Caco-2 (cell line): ENCODE measurements at places on chromosomes 3 and 15. TPM values are rescaled to one million over a fixed set of nuclear protein-coding genes. Genes with fewer than 3 reads are reported as not detected.
A peak's percentile ranks its signal among the peaks of the same experiment; 100 is the strongest.

DNA sequence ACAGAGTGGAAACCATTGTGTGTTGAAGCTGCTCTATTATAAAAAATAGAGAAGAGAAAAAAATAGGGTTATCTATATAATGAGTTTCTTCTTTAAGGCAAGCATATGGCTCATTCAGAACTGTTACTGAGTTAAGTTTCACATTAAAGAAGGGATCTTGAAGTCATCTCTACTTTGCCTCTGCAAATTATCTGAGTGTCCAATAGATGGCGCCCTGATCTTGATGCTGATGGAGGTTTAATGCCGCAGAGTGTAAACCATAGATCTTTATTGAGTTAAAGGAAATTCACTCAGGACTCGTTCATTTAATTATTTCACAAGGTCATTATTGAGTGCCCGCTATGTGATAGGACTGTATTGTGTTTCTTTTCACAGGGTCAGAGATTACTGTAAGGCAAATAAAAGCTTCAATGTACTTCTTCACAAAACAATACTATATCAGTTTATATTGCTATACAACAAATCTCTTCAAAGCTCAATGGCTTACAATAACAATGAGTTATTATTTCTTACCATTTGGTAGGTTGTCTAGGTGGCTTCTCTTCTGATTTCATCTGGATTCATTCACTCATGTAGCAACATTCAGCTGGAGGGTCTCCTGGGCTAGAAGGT is 171.4 kb downstream of the NSUN3 start:
- peak; percentile 51 for DNase-seq

DNA sequence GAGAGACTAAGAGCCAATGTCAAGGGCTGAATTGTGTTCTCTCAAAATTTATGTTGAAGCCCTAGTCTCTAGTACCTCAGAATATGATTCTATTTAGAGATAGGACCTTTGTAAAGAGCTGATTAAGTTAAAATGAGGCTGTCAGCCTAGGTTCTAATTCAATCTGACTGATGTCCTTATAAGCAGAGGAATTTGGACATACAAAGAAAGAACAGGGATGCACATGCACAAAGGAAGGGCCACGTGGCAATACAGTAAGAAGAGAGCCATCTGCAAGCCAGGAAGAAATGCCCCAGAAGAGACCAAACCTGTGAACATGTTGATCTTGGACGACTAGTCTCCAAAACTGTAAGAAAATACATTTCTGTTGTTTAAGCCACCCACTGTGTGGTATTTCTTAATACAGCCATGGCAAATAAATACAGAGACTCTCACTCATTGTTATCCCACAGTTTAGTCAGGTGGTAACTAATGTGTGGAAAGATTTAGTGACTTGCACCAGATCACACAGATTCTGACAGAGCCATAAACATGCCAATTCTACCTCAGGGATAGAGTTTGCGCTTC is 652.2 kb downstream of the NAALADL2 start:
- no peak overlapping the region for H3K4me3 ChIP-seq
- H3K36me3 ChIP-seq: no peaks in the 10 kb centered on the region

DNA sequence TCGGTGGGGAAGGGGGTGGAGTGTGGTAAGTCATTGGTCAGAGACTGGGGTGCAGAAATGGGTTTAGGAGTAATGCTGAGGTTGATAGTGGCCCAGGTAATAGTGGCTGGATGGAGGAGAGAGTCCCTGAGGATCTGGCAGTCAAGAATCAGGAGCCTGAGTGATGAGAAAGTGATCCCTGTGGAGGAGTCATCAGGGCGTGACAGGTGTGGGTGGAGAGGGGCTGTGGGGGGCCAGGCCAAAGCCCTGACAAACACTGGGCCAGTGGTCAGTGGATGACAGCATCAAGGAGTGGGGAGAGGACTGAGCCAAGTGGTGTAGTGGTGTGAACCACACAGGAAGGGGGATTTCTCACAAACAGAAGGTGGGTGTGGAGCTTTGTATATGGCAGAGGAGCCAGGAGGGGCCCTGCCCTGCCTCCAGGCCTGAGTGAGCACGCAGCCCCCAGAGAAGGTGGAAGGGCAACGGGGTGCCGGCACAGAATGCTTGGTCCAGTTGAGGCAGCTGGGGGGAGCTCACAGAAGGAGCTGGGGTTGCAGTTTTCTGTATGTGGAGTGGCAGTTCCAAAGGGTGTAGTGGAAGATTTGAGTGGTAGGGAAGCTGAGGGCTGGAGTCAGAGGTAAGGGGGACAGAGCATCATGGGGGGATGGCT is 77.1 kb downstream of the SPSB4 start:
- no peaks in the 10 kb centered on the region for H3K36me3 ChIP-seq
- no peaks in the 10 kb centered on the region; the same call in 1 of the 2 replicates for H3K27me3 ChIP-seq
- DNase-seq: no peak
- H3K4me1 ChIP-seq: no peaks in the 10 kb centered on the region
- no peak overlapping the region for H3K27ac ChIP-seq
- H3K4me3 ChIP-seq: no peak overlapping the region

DNA sequence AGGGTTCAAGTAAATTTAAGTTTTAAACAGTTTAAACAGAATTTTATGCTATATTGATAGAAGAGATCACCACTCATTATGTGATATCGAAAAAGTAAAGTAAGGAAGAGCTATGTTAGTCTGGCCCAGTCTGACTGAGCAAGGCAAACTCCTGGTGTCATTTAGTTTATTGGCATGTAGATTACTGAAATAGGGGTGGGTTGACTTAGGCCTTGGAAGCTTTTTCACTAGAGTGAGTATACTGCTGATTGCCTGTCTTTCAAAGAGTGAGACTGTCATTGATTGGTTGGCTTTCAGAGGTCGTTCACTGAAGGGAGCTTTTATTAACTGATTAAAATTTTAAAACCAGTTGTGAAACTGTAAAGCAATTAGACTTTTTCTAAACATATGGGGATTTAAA is 294.5 kb downstream of the NAALADL2 start:
- no peaks in the 10 kb centered on the region for H3K27me3 ChIP-seq
- no peak overlapping the region for H3K4me3 ChIP-seq
- H3K36me3 ChIP-seq: no peaks in the 10 kb centered on the region
- no peaks in the 10 kb centered on the region for H3K4me1 ChIP-seq

DNA sequence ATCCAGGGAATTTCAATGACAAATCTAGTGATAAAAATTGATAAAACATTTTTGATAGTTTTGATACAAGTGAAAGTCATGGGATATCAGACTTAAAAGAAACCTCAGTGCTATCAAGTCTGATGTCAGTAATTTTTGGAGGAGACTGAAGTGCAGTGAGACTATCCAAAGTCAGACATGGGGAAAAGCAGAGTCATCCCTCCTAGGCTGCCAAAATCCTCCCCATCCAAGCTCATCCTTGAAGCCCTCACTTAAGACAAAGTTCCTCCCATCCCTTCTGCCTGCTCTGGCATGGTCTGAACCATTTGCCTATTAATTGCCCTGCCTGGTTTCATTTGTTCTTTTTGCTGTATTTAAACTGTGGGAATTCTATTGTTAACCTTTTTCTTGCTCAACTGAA is 456.9 kb upstream of the UBE2E2 start:
- DNase-seq: no peak
- H3K36me3 ChIP-seq: no peaks in the 10 kb centered on the region
- H3K27me3 ChIP-seq: no peaks in the 10 kb centered on the region

DNA sequence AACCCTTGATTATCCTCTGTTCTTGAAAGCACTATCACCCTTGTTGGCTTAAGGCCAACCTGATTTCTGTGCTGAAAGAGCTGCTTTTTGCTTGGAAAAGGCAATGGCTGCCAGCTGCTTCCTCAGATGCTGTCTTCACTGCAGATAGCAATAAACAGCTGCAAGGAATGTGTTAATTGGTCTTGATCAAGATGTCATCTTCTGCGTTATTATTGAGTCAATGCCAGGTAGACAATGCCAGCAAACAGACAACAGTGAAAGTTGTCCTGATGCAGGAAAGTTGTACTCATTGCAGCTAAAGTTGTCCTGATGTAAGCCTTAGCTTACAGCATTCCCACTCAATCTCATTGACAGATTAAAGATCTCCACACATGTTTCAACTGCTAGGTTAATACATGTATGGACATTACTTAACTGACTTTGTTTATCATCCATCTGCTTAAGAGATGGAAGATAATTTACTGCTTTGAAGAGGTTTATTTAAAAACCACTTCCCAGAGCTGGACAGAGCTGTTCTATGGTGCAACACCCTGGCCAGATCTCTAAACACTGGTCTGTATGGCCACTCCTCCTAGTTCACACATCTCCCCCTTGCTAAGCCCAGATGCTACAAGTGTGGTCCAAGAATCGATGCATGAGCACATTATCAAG is 251.0 kb upstream of the MCTP2 start:
- no peaks in the 10 kb centered on the region for H3K27me3 ChIP-seq
- H3K36me3 ChIP-seq: no peaks in the 10 kb centered on the region
- H3K4me3 ChIP-seq: no peak overlapping the region
- H3K27ac ChIP-seq: no peak overlapping the region
- no peak for DNase-seq

- H3K27me3 ChIP-seq: no peaks in the 10 kb centered on the region
- DNase-seq: peak; percentile 64
- no peak overlapping the region for H3K27ac ChIP-seq
- peaks cover 20% of the 10 kb centered on the region for H3K4me1 ChIP-seq
- H3K4me3 ChIP-seq: peak overlapping the region; percentile 32
- H3K36me3 ChIP-seq: no peaks in the 10 kb centered on the region
Measured at GRCh38 chr3:150183678-150184425, 213.2 kb upstream of the PFN2 start.

DNA sequence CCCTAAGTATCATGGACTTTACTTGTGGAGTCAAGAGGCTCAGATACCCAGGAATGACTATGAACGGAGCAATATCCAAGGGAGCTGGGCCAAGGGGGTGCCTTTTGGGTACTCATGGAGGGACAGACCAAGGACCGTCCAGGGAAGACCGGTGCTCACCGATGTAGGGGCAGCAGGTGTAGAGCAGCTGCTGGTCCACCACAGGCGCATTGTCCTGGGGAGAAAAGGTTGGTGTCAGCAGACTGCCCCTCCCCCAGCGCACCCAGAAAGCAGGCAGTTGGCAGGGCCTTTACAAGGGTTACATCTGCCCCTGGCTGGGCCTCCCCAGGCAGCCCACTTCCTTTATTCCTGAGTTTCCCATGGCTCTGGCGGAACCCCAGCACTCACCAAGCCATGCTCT is 7.5 kb downstream of the CDAN1 start:
- no peak overlapping the region for H3K27ac ChIP-seq
- H3K4me1 ChIP-seq: no peaks in the 10 kb centered on the region
- no peak overlapping the region for H3K4me3 ChIP-seq
- no peaks in the 10 kb centered on the region for H3K27me3 ChIP-seq
- no peak for DNase-seq
- peaks cover 4% of the 10 kb centered on the region for H3K36me3 ChIP-seq

DNA sequence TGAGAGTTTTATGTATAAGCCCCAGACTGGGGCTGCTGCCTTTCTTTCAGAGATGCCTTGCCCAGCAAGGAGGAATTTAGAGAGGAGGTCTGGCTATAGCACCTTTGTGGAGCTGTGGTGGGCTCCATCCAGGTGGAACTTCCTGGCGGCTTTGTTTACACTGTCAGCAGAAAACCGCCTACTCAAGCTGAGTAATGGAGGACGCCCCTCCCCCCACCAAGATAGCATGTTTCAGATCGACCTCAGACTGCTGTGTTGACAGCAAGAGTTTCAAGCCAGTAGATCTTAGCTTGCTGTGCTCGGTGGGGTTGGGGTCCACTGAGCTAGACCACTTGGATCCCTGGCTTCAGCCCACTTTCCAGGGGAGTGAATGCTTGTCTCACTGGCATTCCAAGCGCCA is 155.6 kb downstream of the STXBP5L start:
- H3K4me3 ChIP-seq: no peak overlapping the region
- H3K27me3 ChIP-seq: no peaks in the 10 kb centered on the region

DNA sequence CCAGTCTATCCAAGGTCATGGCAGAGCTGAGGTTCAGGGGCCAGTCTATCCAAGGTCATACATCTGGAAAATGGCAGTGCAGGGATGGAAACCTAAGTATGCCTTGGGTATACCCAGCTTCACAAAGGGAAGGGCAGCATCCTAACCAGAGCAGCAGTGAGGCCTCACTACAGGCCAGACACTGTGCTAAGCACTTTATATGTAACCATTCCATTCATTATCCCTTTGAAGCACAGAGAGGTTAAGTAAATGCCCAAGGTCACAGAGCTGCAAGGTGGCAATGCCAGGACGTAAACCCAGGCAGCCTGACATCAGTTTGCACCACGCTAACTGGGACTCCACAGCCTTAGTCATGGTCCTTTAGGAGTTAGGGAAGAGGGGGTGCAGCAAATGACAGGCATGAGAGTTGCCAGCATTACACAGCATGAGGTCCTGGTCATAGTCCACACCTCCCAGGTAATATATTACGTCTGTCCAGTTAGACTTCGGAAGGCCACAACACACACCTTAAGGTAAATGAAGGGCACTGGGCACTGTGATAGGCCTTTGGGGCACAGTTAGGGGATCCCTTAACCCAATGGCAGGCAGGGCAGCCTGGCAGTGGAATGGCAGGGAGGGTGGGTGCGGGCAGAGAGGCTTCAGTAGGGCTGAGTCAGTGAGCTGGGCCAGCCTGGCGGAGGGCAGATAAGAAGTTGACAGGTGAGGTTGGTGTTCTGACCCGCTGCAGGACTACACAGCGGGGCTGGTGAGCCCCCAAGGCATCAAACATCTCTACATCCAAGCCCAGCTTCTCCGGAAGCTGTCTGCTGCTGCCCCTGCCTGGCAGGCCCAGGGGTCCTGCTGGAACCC is 21.1 kb upstream of the CORO2B start:
- H3K36me3 ChIP-seq: no peaks in the 10 kb centered on the region
- no peaks in the 10 kb centered on the region for H3K27me3 ChIP-seq
- no peak overlapping the region for H3K4me3 ChIP-seq
- H3K27ac ChIP-seq: no peak overlapping the region
- no peak for DNase-seq

DNA sequence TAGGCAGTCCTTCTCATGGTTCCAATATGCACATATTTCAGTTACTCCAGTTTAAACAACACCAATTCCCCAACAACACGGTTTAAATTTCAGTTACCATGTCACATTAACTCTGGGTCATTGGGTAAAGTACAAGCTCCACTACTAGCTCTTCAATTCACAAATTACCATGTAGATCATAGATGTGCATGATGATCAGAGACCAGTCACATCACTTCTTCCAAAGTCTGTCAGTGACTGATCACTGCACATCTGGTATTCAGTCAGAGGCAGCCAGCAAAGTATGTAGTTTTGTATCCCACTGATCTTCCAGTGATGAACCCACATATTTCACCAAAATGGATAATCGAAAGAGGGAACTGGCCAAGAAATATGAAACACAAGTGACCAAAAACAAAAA is 978.4 kb upstream of the CFAP20DC start:
- H3K4me1 ChIP-seq: no peaks in the 10 kb centered on the region; the same call in 1 of the 2 replicates
- no peaks in the 10 kb centered on the region for H3K36me3 ChIP-seq
- H3K27ac ChIP-seq: no peak overlapping the region
- no peaks in the 10 kb centered on the region for H3K27me3 ChIP-seq
- DNase-seq: no peak

GRCh38 chr15:68644996-68645395 is 66.2 kb downstream of the CORO2B start:
- no peaks in the 10 kb centered on the region for H3K27me3 ChIP-seq
- H3K4me1 ChIP-seq: no peaks in the 10 kb centered on the region
- no peak overlapping the region for H3K4me3 ChIP-seq

DAZL gene
- total RNA-seq: not detected in 2 replicates

OSTN gene
- total RNA-seq: not detected in 2 replicates

DGKG gene
- total RNA-seq: 0.32 and 0.81 TPM in 2 replicates

CEP152 gene
- 14.2 and 16.5 TPM in 2 replicates for total RNA-seq

ITIH1 gene
- 0.49 TPM in 1 of 2 replicates, not detected in the other for total RNA-seq

PSTPIP1 gene
- not detected in 2 replicates for total RNA-seq
